ENCODE measurements at places on chromosomes 11 and 22.

DNA sequence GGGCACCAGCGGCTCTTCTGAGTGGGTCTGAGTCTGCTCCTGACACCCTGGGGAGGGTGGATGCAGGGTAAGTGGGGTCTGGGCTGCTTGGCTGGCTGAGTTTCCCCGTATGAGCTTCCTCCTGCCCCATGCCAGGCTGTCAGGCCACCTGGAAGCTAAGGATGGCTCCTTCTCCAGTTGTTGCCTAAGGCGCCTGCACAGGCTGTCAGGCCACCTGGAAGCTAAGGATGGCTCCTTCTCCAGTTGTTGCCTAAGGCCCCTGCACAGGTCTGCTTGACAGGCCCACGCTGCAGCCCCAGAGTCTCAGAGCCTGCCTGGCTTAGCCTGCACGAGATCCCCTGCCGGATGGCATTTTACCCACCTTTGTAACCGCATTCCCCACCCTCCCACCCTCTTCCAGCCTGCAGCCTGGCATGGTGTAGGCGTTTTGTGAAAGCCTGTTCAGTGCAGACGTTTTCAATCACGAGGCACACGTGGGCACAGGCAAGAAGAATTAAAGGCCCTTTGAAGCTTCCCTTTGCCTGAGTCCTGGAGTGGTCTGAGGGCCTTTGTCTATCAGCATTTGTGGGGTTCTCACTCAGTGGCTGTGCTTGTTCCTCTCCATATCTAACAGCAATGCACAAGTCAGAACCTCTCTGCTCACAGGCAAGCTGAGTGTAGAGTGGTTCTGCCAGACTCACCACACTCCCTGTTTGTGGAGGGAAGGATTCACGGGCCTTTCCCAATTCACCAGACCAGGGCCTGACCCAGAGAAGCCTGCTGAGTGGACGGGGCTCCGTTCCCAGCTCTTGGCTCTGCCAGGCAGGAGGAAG lies 40.2 kb upstream of the B3GAT1 start:
- no peak for DNase-seq

- no peak for DNase-seq
Observed at GRCh38 chr11:1792461-1792860, 28.7 kb upstream of the CTSD start.

DNA sequence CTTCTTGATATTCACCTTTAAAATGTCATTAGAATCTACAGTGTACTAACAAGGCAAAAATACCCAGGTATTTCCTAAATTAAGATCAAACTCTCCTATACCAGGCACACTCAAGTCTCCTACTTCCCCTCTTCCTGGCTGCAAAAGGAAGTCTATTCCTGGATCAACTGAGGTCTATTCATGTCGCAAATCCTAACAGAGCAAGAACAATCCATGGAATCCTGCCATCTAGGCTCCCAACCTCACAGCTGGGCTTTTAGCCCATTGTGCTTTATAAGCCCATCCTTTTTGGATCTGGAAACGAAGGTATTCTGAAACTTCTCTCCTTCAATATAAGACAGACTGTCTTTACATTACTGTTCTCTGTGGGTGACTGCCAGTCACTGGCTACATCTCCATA lies 161.8 kb downstream of the SOX6 start:
- no peak for DNase-seq

GRCh38 chr22:49132009-49132408 lies 695.7 kb downstream of the BRD1 start:
- no peak for DNase-seq

GRCh38 chr22:43955883-43956782 lies 891 bp downstream of the SAMM50 start:
- peak; percentile 63 for DNase-seq

Data from OCI-LY7 (cell line).